ENCODE measurements at places on chromosomes 3 and 15. TPM values are rescaled to one million over a fixed set of nuclear protein-coding genes. Genes with fewer than 3 reads are reported as not detected.

The ALDH1L1 gene
- not detected for polyA plus RNA-seq

The PARP9 gene
- polyA plus RNA-seq, result 43.3 TPM

The CHDH gene
- not detected for polyA plus RNA-seq

DNA sequence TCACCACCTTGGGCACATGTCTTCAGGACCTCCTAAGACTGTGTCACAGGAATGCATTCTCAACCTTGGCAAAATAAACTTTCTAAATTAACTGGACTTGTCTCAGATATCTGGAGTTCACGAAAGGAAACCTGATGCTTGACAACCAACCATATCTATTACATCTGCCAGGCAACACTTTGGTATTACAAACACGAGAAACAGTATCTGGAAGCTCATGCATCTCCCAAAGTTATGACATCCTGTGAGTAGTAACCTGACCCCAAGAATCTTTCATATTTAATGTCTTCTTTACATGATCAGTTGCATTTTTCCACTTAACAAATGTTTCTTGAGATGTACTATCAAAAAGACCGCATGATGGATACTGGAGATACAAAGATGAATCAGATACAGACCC, 465.3 kb upstream of the AGTR1 start:
- H3K27ac ChIP-seq, result no peak overlapping the region
- no peak overlapping the region for H3K4me3 ChIP-seq
- H3K4me1 ChIP-seq, result no peaks in the 10 kb centered on the region
- no peak for DNase-seq
- H3K27me3 ChIP-seq, result no peaks in the 10 kb centered on the region

DNA sequence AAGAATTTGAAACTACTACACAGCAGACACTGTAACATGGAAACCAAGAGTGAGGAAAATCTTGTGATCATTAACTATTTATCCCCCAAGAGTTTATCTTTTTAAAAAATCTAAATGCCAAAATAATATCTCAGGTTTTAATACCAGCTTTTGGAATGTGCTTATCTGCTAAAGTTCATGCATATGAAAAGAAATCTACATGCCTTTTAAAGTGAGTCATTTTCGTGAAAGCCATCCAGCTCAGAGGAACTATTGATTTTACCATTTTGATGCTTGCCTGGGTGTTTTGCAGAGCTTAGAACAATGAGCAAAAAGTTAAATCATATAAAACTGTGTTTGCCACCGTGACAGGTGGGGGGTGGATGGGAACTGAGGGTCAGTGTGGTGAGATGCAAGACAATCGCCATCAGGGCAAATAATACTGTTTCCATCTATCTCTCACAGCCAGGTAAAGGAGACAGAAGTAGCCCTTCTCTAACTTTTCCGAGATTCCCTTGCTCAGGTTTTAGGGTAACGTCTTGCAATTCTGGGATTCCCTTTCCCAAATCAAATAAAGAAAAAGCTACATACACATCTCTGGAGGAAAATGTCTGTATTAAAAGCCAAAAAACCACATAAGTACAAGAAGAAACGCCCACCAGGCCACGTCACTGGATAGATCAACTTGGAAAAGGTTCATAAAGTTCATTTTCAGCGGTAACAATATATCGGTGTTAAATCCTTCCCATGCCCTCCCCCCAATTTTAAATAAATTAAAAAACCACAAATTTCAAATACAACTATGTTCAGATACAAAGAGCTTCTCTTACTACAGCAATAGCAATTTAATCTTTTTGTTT, 2.0 kb downstream of the TMEM158 start:
- no peaks in the 10 kb centered on the region for H3K36me3 ChIP-seq
- peaks cover 41% of the 10 kb centered on the region for H3K27me3 ChIP-seq
- H3K4me3 ChIP-seq, result no peak overlapping the region
- H3K27ac ChIP-seq, result no peak overlapping the region
- no peak for DNase-seq
- peaks cover 9% of the 10 kb centered on the region for H3K4me1 ChIP-seq

GRCh38 chr15:55256281-55257011, 33.2 kb downstream of the RAB27A start:
- peaks cover 11% of the 10 kb centered on the region for H3K36me3 ChIP-seq
- H3K4me1 ChIP-seq, result peaks cover 74% of the 10 kb centered on the region
- peak overlapping the region; percentile 71 for H3K27ac ChIP-seq
- no peak overlapping the region for H3K4me3 ChIP-seq
- no peak for DNase-seq

- peaks cover 81% of the 10 kb centered on the region for H3K36me3 ChIP-seq
- DNase-seq, result no peak
- no peaks in the 10 kb centered on the region for H3K27me3 ChIP-seq
These were observed 64.0 kb downstream of the GLB1 start for GRCh38 chr3:33032938-33033337.

DNA sequence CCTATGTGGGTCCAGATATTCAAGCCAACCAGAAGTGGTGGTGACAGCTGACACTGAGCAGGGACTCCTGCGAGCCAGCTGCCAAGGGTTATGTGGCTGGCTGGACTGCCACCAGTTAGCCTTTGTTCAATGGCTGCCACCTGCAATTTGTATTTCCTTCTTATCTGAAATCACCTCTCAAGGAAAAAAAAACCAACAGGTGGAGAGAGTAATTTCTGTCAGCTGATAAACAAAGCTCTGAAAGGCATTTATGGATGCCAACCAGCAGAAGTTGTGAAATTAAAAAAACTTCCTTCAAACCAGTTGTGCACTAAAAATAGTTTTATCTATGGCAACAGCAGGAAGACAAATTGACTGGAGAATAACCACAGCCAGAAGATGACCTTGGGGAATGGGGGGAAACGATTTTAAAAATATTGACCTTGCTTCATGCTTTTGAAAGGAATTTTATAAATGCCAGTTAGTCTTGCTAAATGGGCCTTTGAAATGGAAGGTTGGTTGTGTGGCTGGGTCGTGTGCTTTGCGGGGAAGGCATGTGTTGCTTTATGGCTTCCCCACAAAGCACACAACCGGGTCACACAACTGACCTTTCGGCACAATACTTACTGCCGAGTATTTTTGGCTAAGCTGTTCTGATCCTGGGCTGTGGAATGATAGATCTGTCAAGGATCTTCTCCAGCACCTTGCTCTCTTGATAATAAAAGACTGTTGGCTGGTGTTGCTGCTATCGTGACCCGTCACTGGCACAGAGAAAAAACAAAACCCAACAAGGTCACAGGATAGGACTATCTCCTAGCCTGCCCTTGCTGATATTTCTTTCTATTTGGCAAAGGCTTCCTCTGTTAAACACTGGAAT, 3.5 kb downstream of the MYZAP start:
- no peak overlapping the region for H3K4me3 ChIP-seq
- peaks cover 6% of the 10 kb centered on the region for H3K4me1 ChIP-seq
- H3K27ac ChIP-seq, result no peak overlapping the region
- H3K27me3 ChIP-seq, result peaks cover 22% of the 10 kb centered on the region

DNA sequence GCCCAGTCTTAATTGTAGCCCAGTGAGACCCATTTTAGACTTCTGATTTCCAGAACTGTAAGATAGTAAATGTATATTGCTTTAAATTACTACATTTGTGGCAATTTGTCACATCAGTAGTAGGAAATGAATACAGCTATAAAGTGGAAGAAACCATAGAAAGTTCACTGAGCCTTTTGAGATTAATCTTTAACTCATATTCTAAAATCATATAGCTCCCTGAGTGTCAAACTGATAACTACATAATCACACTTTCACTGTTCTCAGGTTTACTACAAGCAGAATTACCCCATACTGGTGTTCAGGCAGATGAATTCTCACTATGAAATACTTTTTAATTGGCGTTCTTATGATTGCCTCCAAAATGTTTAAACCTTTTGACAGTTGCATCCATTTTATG, 42.8 kb downstream of the CNTN4 start:
- no peak overlapping the region for H3K4me3 ChIP-seq
- DNase-seq, result no peak
- H3K27me3 ChIP-seq, result no peaks in the 10 kb centered on the region
- H3K36me3 ChIP-seq, result no peaks in the 10 kb centered on the region

DNA sequence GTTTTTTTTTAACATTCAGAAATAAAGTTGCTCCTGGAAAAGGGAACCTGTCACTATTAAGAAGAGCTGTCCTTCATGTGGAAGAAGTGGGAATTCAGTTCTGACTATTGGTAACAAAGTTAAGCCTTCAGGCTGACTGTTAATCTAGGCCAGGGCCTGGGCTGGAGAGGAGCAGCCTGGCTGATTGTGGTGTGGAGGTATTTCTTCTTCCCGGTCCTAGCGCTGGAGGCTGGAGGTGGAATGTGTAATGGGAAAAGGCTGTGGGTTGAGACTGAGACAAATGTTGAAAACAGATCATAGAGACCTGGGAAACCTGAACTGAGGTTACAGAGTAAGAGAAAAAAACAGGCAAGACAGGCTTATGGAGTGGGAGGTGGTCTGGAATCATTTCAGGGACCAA, 23.8 kb upstream of the SH3BP5 start:
- no peak overlapping the region for H3K4me3 ChIP-seq
- H3K4me1 ChIP-seq, result peaks cover 25% of the 10 kb centered on the region
- no peaks in the 10 kb centered on the region for H3K27me3 ChIP-seq
- no peaks in the 10 kb centered on the region for H3K36me3 ChIP-seq
- no peak for DNase-seq
- no peak overlapping the region for H3K27ac ChIP-seq

GRCh38 chr15:85688711-85689110, 106.0 kb downstream of the KLHL25 start:
- no peak overlapping the region for H3K27ac ChIP-seq
- H3K27me3 ChIP-seq, result no peaks in the 10 kb centered on the region
- H3K4me1 ChIP-seq, result peaks cover 51% of the 10 kb centered on the region
- H3K36me3 ChIP-seq, result peaks cover 69% of the 10 kb centered on the region
